Activated T-cell treated with anti-CD3 and anti-CD28 coated beads, Interleukin-2, amount 50 U/mL, for 48 hours (primary cell): ENCODE measurements at places on chromosomes 16 and 17.

- no peak for DNase-seq
Measured at GRCh38 chr17:17076066-17076465, 33.8 kb downstream of the MPRIP start.

DNA sequence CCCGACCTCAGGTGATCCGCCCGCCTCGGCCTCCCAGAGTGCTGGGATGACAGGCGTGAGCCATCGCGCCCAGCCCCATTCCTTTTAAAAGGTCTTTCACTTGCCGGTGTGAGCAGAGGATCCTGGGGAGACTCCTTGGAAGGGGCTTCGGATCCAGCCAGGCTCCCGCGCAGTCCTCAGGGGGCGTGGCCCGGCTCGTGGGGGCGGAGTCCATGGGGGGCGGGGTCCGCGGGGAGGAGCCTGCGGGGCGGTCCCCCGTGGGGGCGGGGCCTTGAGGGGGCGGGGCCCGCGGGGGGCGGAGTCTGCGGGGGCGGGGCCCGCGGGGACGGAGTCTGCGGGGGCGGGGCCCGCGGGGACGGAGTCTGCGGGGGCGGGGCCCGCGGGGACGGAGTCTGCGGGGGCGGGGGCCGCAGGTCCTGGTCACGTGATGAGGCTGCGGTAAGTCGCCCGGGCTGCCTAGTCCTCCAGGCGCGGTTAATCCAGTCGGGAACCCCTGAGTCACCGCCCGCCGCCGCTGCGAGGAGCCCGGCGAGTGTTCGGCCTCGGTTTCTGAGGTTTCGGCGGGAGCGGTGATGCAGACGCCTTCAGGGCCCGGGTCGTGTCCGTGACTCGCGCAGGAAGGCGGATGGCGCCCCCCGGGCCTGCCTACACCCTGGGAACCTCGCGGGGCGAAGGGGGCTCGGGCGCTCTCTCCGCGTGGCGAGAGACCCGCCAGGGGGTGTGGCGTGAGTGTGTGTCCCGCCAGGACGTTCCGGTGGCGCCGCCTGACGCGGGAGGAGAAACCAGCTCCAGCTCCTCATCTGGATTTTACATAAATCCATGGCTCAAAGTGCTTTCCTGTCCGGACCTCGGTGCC is 23.6 kb upstream of the ABR start:
- DNase-seq, result peak; percentile 56

GRCh38 chr17:50624321-50624934 is 10.3 kb upstream of the ABCC3 start:
- no peak for DNase-seq

GRCh38 chr17:50175035-50175807 is 9.4 kb downstream of the SGCA start:
- DNase-seq, result no peak

GRCh38 chr16:88430524-88431446 is 22.3 kb upstream of the ZFPM1 start:
- DNase-seq, result peak; percentile 70

DNA sequence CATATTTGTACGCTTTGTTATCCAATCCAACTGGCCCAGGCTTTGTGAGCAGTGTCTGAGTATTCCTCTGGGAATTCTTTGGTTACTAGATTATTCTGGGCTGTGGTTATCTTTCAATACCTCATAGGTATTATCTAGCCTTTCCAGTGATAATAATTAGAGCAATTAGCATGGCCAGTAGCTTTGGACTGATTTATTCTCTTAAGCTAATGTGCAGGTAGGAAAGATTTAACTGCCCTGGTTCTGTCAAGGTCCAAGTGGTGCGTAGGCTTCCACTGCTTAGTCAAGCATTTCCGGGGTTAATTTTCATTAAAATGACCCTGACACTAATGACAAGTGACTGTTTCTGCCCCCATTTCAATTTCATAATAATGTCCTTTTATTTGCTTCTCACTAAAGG is 54.2 kb upstream of the PMFBP1 start:
- no peak for DNase-seq
